ENCODE measurements at places on chromosomes 3 and 15.

DNA sequence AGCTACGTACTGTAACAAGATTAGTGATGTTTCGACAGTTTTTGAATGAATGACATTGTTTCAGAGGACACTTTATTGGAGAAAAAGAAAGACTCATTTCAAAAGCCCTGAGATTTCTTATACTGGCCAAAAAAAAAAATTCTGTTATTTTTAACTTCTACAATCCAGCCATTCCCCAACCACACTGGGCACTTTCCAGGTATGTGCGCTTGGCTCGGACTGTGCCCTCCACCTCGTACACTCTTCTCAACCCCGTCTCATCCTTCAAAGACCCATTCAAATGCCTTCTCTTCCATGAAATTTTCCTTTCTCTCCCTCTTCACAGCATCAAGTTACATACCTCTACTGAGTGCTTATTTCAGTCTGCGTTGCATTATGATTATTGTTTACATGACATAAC lies 328.5 kb upstream of the SOX2 start:
- DNase-seq: no peak

- no peak for DNase-seq
These were observed 3.5 kb downstream of the TF start for GRCh38 chr3:133749427-133750258.

DNA sequence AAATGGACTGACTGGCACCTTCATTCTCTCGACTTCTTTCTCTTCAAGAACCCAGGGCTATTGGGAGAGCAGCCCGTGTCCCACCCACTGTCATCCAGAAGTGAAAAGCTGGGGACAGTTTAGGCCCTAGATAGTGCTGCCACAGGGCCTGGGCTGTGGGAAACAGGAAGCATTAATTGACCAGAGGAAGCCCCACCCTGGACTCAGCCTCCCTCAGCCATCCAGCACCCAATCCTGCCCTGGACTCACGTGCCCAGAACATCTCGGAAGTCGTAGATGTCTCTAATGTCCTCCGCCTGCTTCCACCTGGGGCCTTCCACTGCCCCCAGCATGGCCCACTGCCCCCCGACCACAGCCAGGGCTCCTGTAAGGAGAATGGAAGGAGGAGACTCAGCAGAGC lies 2.3 kb downstream of the CAMK1 start:
- DNase-seq: no peak

DNA sequence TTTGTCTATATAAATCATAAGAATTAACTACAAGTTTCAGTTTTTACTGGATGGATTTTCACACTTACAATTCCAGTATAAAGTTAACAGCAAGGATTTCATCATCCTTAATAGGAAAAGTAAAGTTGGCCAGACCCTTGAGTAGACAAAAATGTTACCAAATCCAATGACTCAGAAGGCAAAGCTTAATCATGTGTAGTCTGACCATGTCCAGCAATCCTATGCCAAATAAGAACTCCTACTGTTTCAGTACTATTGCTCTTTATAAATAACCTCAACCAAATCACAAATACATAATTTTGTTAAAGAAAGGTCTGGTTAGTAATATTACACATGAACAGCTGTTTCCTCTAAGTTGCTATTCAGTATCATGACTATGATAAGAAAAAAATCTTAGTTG lies 35.0 kb downstream of the PLOD2 start:
- no peak for DNase-seq

- DNase-seq: no peak
These were observed 258.0 kb upstream of the CBLB start for GRCh38 chr3:106126846-106127235.

DNA sequence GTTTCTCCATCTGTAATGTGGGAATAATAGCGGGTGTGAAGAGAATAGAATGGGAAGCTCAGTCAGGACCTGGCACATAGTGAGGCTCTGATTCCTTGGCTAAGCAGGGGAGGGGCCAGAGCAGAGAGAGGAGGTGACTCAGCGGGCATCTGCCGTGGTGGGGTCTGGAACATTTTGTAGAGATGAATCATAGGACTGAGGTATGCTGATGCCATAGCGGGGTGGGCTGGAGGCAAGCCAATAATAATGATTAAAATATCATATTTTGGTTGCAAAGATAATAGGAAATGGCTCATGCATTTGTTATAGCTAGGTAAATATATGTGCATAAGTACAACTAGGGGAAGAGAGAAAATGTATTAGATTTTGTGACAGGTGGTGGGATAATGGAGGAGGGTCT lies 11.2 kb downstream of the TGM4 start:
- DNase-seq: no peak

DNA sequence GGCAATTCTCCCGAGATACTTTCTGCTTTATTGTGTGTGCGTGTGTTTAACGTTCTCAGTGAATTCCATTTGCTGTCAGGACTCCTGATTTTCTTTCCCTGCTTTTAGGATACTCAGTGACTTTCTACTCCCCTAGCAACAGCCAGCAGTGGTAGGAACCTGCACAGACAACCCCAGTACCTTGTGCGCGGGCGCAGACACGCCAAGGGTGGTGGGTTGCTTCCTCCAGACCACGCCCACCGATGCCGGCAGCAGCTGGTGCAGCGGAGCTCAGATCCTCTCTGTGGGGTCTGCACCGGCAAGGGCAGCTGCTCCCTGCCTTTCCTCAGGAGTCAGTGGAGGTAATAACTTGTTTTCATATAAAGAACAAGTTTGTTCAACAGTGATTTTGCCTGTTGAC lies 225.1 kb upstream of the NDN start:
- DNase-seq: no peak

- DNase-seq: no peak
These were observed 11.8 kb downstream of the ALDH1A3 start for GRCh38 chr15:100891307-100892012.

DNA sequence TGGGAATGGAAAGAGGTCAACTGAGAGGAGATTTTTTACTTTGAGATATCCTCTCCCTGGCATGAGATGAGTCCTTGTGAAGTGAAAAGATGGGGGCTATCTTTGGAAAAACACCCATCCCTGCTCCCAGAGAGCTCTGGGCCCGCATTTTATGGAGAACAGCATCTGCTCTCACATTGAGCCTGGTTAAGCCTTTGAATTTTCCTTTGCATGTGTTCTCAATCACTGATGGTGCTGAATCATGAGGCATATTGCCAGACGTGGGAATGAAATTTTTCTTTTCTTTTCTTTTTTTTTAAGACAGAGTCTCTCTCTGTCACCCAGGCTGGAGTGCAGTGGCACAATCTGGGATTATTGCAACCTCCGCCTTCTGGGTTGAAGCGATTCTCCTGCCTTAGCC lies 24.4 kb downstream of the TMEM45A start:
- no peak for DNase-seq

DNA sequence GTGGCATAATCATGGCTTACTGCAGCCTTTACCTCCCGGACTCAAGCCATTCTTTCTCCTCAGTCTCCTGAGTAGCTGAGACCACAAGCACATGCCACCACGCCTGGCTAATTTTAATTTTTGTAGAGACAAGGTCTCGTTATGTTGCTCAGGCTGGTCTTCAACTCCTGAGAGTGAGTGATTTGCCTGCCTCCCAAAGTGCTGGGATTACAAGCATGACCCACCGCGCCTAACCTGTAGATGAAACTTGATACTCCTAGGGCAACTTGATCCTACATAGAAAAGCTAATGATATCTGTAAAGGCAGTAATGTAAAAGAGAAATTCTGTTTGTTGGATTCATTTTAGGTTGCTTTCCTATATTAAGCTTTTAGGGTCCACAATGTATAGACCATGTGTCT lies 391.9 kb upstream of the THRB start:
- no peak for DNase-seq

- no peak for DNase-seq
These were observed 226.0 kb downstream of the TJP1 start for GRCh38 chr15:29596266-29596665.

DNA sequence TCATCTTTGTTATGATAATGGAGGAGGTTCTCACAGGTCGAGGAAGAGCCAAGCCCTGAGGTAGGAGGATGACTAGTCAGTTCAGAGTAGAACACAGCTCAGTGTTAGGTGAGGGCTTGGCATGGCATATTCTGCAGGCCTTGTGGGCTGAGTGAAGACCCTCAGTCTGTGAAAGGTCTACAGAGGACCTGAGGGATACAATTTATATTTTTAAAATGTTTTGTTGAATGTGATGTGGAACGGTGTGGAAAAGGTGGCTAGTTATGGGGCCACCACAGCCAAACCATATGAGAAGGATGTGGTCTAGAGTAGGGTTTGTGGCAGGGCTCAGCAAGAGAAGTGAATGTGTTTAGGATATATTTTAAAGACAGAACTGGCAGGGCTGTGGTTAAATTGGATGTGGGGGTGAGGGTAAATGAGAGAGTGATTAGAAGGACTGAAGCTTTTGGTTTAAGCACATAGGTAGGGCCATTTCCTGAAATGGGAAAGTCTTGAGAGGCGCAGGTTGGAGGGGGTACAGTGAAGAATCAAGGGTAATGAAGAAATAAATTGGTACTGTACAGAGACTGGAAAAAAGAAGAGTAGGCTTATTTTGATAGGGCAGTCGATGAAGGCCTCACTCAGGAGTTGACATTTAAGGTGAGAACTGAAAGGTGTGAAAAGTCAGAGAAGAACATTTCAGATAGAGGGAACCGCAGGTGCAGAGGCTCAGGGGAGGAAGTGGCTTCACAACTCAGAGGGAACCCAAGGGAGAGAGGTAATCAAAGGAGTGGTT lies 60.5 kb downstream of the SPTSSB start:
- DNase-seq: peak; percentile 7

- no peak for DNase-seq
These were observed 149.3 kb downstream of the FMN1 start for GRCh38 chr15:33045066-33045810.

DNA sequence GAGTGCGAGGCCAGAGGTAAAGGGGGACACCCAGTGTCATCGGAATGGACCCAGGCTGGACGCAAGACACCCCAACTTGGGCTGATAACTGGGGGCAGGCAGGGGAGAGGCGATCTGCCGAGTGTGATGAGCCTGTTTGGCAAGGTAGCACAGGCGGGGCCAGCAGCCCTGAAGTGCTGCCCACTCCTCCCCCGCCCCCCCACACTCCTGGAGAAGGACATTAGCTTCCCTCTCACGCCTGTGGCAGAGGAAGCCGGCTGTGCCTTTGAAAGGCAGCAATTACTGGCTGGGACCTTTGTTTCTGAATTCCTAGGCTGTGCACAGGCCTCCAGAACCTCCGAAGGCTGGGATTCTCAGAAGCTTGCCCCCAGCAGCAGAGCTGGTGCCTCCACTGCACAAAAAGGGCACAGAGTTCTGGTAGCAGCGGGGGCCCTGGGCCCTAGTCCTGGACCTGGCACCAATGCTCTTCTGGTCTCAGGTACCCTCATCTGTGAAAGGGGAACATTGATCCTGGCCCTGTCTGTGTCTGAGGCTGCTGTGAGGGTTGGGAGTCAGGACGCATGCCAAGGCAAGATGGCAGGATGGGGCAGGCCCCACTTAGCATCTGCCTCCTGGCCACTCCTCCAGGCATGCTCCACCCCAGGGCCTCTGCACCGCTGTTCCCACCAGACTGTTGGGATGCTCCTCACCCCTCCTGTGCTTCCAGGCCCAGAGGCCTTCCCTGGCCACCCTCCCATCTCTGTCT lies 28.6 kb downstream of the IQSEC1 start:
- no peak for DNase-seq

DNA sequence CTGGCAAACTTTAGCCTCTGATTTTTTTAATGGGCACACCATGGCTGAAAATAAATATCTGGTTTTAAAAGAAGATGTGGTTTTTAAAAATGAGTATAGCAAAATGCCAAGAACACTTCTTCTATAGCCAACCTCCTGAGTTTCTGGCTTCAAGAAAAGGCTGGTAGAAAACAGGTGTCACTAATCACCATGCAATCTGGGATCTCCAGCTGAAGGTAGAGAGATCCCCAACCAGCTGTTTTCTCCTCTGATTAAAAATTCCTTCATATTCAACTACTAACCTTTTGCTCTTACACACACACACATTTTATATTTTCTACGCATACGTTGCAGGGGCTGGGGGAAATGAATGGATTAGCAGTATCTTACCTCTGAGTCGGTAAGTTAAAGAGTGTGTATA lies 279.6 kb upstream of the ROBO2 start:
- no peak for DNase-seq

- DNase-seq: no peak
These were observed 190.9 kb downstream of the ADAMTS9 start for GRCh38 chr3:64496786-64497490.

DNA sequence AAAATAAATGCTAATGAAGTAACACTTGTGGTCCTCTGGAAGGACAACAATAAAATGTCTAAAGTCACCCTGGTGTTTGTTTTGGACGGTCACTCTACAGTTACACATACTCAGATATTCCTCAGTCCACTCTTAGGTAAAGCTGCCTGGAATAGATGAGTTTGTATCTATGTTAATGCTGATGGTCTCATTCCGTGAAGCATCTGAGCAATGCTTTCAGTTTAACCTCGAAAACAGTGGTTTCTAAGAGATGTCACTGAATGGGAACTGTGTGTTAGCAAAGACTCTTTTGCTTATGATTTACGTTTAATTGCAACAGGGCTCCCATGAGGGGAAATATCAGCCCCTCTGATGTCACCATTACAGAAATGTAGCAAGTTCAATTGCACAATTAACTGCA lies 49.1 kb downstream of the FBN1 start:
- no peak for DNase-seq

- DNase-seq: peak; percentile 24
These were observed 530 bp upstream of the TUBGCP5 start for GRCh38 chr15:23039917-23040281.

DNA sequence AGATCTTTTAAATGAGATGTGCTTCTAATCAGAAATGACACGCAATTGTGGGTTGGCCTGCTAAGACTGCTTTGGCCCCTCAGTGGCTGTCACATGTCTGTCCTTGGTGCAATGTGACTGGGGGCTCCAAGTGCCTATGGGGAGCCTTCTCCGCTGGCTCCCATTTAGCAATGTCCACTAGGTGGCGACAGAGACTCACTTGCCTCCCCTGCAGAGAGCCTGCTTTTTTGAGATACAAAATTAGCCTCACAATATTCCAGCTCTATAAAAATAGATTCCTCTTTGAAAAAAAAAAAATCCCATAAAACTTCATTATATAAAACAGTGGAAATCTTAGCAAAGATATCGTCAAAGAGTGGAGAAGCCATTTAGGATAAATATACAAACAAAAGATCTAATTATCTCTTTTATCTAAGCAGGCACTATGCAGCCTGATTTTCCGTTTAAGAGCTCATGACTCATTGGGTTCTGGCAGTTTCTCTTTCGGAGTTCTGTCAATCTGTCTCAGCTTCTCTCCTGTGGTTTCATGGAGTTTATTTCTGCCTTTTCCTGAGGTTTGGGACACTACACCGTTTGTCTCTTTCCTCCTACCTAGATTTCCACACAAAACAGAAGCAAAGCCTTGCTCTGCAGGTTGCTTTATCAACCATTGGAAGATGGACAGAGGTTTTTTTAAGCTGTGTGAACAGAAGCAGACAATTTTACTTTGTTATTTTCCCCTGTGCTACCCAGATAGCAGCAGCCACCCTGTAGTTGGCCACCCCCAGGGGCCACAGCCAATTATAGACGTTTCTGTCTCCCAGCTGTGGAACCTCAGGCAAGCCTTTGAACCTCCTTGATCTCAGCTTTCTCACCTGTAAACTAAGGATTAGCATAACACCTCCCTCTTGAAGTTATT lies 68.4 kb upstream of the TNFAIP8L3 start:
- DNase-seq: peak; percentile 58

- DNase-seq: no peak
These were observed 16.0 kb downstream of the FOXL2NB start for GRCh38 chr3:138962854-138963560.

- no peak for DNase-seq
These were observed 39.0 kb downstream of the CFAP100 start for GRCh38 chr3:126433496-126434263.

Measured in GM12892 (cell line).